ENCODE measurements at places on chromosomes 1 and 21. TPM values are rescaled to one million over a fixed set of nuclear protein-coding genes. Genes with fewer than 3 reads are reported as not detected.

The ST7L gene
- 16.5 TPM for total RNA-seq

- DNase-seq, result no peak
Measured at GRCh38 chr1:23530087-23530746, 816 bp downstream of the E2F2 start.

DNA sequence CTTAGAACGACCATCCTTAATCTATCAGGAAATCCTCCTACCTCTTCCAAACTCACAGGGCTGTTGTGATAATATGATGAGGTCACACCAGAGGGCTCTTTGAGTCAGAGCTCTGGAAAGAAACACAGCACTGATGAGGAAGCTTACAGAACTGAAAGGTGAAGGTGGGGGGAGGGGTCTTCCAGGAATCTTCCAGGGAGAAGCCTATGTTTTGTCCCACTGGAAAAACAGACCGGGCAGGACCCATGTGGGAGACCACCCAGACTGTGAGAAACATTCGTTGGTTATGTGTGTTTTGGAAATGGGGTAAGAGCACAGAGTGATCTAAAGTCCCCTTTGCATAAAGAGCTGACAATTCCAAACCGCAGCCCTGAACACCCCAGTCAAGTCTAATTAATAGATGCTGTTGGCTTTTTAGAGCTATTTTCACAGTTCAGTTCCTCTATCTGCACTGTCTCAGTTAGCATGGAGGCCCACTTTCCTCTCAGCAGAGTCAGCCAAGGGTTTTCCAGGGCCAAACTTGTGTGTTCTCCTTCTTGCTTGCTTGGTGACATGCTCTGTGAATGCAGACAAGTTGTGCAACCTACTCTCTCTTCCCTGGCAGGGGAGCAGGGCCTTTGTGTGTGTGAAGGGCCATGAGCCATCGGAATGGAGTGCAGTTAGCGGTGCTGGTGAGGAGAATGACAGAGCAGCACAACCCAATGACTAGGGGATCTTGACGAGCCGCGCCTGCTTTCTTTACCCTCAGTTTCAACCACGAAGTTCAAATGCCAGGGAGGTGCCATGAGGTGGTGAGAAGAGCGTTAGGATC, 12.3 kb downstream of the PHLDA3 start:
- DNase-seq, result peak; percentile 85

- DNase-seq, result no peak
Measured at GRCh38 chr1:69459244-69459643, 108.5 kb upstream of the LRRC7 start.

The ST6GALNAC5 gene
- 0.78 TPM for total RNA-seq

- no peak for DNase-seq
Measured at GRCh38 chr1:3516911-3517675, 62.6 kb downstream of the ARHGEF16 start.

The OR2W3 gene
- not detected for total RNA-seq

DNA sequence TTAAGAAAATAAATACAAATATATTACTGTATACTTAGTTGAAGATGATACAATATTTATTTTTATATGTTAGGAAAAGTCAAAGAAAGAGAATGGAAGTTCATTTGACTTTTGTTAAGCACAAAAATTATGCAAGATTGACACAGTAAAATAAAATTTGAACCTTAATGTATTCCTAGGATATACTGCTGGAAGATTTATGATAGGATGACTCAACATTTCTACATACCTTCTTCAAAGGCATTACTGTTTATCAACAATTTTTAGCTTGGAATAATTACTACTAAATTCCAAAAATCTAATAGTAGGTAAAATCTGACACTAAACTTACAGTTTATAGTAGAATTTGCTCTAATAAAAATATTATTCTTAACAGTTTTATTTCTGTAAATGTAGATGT, 257.3 kb upstream of the ADAMTS5 start:
- no peak for DNase-seq

The OR2T3 gene
- not detected for total RNA-seq

The SLC35F3 gene
- not detected for total RNA-seq

DNA sequence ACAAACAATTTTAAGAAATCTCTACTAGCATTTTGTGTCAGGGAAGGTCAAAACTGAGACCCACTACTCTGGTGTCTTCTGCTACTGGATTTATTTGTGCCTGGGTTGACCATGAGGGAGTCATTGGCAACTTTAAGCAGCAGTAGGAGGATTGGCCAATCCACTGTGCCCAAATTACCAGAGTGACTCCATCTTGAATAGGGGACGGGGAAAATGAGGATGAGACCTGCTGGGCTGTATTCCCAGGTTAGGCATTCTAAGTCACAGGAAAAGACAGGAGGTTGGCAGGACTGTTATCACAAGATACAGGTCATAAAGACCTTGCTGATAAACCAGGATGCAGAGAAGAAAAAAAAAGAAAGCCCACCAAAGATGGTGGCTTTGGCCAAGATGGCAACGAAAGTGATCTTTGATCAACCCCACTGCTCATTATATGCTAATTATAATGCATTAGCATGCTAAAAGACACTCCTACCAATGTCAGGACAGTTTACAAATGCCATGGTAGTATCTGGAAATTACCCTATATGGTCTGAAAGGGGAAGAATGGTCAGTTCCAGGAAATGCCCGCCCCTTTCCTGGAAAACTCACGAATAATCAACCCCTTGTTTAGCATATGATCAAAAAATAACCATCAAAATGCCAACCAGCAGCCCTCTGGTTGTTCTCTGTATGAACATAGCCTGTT, 200.9 kb downstream of the LTN1 start:
- DNase-seq, result no peak

DNA sequence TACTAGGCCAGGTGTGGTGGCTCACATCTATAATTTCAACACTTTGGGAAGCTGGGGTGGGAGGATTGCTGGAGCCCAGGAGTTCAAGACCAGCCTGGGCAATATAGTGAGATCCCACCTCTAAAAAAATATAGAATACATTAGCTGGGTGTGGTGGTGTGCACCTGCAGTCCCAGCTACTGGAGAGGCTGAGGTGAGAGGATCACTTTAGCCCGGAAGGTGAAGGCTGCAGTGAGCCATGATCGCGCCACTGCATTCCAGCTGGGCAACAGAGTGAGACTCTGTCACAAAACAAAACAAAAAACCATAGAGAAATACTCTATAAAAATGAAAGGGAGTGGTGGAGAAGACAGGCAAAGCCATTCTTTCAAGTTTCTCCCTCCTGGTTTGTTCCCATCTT, 62.1 kb downstream of the EYA3 start:
- no peak for DNase-seq

The ADCY10 gene
- total RNA-seq, result 0.07 TPM

GRCh38 chr1:24955161-24955560, 25.1 kb upstream of the RUNX3 start:
- no peak for DNase-seq

DNA sequence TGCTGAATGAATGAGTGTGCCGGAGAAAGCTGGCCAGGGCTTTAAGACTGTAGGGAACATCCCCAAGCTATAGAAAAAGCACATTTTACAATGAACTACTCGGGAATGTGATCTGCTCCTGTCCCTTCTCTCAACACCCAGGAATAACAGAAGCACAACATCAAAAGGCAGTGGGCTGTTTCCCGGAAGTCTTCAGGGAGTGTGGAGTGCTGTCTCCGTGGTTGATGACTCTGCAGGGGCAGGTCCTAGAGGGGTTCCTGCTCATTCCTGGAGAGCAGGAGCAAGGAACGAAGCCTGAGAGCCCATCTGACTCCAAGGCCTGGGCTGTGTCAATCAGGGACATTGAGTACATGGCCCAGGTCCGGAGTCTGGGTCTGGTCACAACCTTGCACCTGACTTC, 4.9 kb upstream of the IL22RA1 start:
- DNase-seq, result no peak

The TRPM2 gene
- total RNA-seq, result 0.94 TPM

GRCh38 chr1:210384625-210385024, 55.9 kb downstream of the HHAT start:
- no peak for DNase-seq

GRCh38 chr21:39156024-39156423, 27.2 kb downstream of the PSMG1 start:
- no peak for DNase-seq

All from heart left ventricle (tissue), 16 donors.